ENCODE measurements at places on chromosomes 16 and 17. TPM values are rescaled to one million over a fixed set of nuclear protein-coding genes. Genes with fewer than 3 reads are reported as not detected.

Gene NLRC3
- not detected for total RNA-seq

Gene CDH13
- 81.2 TPM for total RNA-seq

Gene CDH16
- total RNA-seq = not detected

Gene ANKRD40
- 35.5 TPM for total RNA-seq

- DNase-seq = no peak
Measured at GRCh38 chr17:74429604-74430384, 2.1 kb upstream of the GPRC5C start.

- no peak for DNase-seq
Measured at GRCh38 chr17:81482673-81483072, 29.9 kb downstream of the ACTG1 start.

DNA sequence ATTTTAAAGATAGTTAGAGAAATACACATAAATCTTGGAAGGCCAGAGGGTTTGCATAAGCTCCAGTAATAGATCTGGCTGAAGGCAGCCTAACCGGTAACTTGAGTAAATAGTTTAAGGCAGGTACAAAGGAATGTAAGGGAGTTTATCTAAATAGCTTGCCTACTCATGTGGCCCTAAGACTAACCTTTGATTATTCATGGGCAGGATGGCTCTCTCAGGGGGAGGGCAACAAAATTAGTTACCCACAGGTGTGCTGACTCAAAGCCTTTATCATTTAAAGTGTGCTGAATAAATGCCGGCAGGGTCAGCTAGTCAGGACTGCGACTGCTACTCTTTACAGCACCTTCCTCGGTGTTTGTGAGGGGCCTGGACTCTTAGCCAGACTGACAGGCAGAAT, 761.3 kb upstream of the KIF2B start:
- DNase-seq = no peak

- peak; percentile 38 for DNase-seq
Measured at GRCh38 chr17:10171581-10171981, 26.8 kb downstream of the GAS7 start.

- DNase-seq = no peak
Measured at GRCh38 chr16:13545271-13545670, 374.7 kb upstream of the ERCC4 start.

- no peak for DNase-seq
Measured at GRCh38 chr17:29113334-29113733, 66.9 kb downstream of the MYO18A start.

GRCh38 chr16:65388592-65388991, 266.7 kb upstream of the CDH11 start:
- no peak for DNase-seq

DNA sequence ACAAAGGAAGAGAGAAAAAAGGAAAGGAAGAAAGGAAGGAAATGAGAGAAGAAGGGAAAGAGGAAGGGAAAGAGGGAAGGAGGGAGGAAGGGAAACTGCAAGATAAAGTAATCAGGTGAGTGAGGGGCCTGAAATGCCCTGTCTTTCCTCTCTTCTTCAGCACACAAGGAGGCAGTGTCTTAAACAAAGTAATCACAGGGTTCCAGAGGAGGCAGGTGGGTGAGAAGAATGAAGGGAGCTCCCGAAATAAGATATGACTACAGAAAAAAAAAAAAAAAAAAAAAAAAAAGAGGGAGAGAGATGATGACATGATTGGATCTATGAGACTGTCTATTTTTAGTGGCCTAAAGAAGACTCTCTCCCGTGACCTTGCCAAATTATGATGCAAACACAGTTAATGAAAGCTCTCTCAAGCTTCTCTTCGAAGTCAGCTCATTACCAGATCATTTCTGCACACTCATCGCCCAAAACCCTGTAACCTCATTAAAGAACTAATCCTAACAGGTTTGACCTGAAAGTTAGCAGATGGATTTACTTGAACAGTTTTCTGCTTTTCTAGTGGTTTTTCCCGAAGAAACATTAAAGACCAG, 53.6 kb downstream of the CDH11 start:
- peak; percentile 93 for DNase-seq
